ENCODE measurements at places on chromosomes 16 and 17. TPM values are rescaled to one million over a fixed set of nuclear protein-coding genes. Genes with fewer than 3 reads are reported as not detected.

DNA sequence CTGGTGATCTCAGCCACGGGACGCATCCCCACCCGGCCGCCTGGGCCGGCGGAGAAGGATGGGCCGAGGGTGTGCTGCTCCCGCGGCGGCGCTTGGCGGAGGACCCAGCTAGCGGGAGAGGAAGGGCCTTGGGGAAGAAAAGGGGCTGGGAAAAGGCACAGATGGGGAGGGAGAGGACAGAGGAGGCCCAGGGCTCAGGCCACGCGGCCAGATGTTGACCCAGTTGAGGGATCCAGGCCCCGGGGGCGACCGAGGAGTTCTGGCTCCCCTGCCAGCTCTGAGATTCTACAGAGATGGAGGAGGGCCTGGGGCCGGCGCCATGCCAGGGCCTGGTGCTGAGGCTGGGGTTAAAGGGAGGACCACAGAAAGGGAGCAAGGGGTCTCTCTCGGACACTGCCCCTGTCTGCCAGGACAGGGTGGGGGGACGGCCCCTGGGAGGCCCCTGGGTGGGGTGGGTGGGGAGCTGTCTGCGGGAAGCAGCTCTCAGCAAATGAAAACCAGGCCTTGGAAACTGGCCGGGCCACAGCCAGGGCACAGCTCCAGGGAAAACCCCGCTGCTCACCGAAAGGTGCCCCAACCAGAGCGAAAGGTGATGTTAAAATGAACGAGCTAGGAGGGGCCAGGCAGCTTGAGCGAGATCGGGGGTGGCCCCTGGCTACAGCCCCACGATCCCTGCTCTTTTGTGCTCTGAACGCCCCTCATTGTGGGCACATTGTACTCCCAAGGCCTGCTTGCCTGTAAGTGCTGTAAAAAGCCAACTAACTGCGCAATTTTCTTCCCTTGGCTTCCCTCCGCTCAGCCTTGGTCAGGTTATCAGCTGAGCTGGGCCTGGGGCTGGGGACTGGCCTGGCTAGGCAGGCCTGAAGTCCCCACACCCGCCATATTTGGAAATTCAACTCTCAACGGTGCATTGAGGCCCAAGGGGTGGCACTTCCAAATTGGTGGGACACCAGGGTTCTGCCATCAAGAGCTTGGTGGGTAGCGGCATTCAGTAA lies 191.4 kb downstream of the ZNF423 start:
- DNase-seq, result no peak

GRCh38 chr16:8611886-8612600 lies 9.5 kb upstream of the METTL22 start:
- DNase-seq, result no peak

Gene CYB5B
- 60.5 TPM for total RNA-seq

Gene GPRC5B
- total RNA-seq, result 4.0 TPM

Measured in transverse colon (tissue), 4 donors.